ENCODE measurements at places on chromosomes 5 and 9.

DNA sequence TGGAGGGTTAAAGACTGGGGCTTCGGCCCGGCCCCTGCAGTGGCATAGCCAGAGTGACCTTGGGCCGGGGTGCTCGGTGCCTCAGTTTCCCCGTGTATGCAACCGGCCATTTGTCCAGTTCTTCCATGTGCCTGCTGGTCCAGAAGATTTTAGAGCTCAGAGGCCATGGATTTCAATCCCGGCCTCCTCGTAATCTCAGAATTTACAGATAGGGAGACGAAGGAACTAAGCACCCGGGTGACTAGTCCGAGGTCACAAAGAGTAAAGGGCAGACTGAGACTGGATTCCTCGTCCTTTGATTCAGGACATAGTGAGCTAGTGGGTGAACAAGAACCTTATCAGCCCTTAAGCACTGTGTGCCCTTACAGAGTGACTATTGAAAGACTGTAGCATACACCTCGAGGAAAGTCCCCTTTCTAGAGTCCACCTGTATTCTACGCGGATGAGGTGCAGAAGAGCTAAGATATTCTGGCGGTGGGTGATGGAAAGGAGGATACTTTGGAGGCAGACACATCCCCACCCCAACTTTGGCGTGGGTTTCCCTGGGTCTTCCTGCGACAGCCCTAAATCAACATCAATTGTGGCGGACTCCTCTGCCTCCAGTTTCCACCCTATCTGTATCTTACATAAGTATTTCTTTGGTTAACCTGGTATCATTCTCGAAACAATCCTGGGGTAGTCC is 597 bp downstream of the SLC31A1 start:
- DNase-seq = no peak

- DNase-seq = no peak
Measured at GRCh38 chr9:22683700-22684075, 237.1 kb downstream of the DMRTA1 start.

DNA sequence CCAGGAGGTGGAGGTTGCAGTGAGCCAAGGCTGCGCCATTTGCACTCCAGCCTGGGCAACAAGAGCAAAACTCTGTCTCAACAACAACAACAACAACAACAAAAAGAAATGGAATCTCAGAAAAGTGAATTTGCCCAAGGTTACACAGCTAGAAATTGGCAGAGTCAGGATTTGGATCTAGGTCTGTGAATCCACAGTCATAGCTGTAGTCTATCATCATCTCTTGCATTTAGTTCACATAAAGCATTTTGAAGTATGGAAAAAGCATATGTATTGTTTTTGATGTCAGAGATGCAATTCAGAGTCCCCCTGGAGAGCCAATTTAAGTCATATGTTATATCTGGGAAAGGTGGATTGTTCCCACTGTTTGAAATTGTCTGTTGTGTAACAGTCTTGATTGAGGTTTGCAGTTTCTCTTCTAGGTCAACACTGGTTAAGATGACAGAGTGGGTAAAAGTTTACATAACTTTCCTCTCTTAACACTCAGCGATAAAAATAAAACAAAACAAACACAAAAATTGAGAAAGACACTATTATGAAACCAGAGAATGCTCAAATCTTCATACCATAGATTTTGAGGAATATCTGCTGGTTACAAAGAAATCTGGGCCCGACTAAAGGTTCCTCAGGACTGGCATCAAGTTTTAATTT is 21.5 kb upstream of the GPR21 start:
- DNase-seq = no peak

DNA sequence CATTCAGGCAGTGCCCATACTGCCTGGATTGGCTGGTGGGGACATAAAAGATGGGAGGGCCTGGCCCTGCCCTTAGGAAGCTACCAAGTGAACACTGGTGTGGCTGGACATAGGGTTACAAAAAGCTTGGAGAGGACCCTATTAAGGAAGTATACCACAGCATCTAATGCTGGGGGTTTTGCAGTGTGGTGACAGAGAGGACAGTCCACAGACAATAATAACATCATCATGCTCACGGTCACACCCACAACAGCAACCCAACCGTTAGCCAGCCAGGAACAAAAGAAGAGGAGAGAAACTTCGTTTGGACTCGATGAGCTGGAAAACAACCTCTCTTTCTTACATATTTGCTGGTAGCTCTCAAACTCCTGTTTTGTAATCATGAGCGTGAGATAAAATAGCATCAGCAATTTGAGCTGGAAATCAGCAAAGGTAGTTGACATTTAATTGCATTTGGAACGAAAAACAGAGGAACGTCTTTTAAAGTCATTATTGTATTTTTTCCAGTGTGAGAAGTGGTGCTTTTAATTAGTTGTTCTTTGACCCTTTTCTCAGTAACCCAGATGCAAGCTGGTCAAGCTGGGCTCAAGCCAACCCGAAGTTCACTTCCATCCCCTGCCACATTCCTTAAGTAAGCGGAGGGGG is 73.4 kb downstream of the NSG2 start:
- no peak for DNase-seq

DNA sequence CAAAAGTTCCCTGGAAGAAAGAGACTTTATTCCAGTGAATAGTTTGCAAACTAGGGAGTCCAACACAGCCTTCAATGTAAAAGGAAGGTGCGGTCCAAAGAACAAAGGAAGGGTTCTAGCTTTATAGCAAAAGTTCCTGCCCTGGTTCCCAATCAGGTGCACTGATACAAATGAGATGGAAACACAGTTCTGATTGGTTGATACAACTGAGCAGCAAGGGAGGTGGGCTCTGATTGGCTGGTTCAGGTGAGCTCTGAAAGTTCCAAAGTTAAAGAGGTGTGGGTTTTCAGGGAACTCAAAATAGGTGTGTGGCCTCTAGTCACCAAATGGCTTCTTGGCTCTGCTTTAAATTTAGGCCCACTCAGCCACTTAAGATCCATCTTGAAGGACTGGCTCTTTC is 43.1 kb downstream of the P4HA2 start:
- no peak for DNase-seq

- no peak for DNase-seq
Measured at GRCh38 chr5:67249590-67249895, 52.9 kb upstream of the CD180 start.

GRCh38 chr5:138611678-138612218 is 36.5 kb upstream of the HSPA9 start:
- DNase-seq = no peak

All from T-helper 9 cell (primary cell).